NCI-H2081 (cell line): ENCODE measurements at places on chromosomes 3 and 15.

GRCh38 chr15:66603301-66604179 is 37.7 kb upstream of the LCTL start:
- peak; percentile 55 for DNase-seq

DNA sequence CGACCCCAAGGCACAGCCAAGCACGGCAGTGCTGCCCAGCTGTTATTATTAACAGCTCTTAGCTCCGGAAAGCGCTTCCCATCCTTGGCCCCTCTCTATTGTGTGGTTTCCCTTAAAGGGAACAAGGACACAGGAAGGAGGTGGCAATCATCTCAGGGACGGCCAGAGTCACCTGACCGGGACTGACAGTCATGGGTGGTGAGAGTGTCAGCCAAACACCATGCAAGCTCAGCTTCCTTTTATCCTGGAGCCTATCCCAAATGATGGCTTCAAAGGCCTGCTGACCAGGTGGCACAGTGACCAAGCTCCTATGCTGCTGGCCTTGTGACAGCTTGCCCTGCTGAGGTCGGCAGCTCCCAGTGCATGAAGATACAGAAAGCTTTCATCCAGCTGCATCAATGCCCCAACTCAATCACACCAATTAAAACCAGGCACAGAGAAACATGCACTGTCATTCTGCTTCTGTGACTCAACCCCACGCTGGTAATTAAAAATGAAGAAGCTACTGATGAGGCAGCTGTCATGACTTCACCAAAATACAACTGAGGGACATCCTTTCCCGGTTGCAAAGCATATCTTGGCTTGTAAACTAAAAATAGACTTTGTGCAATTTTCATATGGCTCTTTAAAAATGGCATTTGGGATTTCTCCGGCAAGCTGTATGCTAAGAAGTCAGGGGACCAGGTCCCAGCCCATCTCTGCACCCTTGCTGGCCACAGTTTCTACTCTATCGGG is 34.0 kb downstream of the PCSK6 start:
- no peak for DNase-seq

DNA sequence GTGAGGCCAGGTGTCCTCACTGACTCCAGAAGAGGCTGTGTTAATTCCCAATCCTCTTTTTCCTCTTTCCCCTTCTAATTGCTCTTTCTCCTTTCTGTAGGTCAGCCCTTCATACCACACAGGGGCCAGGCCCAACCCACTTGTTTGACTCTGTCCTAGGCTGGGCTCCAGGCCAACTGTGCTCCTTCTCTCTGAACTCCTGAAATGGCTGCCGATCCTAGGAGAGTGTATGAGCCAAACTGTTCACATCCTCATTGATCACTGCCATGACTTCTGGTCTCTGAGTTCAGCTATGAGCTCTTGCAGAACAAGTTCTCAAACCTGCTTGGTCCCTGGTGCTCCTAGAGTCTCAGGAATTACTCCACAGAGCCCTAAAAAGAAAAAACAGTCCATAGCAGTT is 145.1 kb downstream of the VGLL4 start:
- DNase-seq, result peak; percentile 8

DNA sequence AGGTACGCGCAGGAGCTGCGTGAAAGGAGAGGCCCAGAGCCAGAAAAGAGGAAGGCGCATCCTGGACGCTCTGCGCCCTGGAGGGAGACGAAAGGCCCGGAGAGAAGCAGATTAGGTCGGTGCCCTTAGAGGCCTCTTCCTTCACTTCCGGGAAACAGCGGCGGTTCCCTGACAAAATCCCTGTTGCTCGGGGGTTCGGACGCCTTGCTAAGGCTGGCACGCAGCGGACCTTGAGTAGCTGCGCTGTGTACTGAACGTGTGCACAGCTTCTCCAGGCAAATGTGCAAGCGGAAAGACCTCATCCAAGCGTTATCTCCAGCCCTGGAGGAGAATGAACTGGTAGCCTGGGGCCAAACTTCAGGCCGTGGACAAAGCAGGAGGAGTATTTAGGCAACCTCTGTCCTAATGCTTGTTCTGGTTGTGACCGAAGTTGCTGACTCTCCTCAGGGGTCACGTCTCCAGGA is 3.0 kb upstream of the SOX14 start:
- DNase-seq, result no peak

- no peak for DNase-seq
Measured at GRCh38 chr3:103730744-103731143, 1295.9 kb downstream of the ZPLD1 start.

DNA sequence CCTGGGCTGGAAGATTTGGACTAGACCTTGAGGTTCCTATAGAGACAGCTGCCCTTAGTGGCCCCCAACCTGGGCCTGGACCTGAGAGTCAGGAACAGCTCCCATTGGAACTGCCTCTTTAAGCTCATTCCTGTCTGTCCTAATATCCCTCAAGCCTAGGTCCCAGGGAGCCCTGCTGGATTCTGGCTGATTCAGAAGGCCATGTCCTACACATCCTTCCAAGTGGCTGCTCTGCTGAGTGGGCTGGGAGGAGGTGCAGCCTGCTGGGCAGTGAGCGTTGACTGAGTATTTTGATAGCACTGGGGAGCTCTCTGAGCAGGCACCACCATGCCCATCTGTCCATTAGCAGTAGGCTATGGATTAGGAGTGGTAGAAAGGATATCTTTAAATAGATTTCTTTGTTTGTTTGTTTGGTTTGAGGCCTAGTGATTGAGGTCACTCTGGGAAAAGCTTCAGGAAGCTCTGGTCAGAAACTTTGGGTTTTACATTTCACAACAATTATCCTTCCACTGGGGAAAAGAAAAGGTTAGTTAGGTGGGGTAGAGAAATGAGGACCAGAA is 54.6 kb upstream of the ATOSA start:
- no peak for DNase-seq

DNA sequence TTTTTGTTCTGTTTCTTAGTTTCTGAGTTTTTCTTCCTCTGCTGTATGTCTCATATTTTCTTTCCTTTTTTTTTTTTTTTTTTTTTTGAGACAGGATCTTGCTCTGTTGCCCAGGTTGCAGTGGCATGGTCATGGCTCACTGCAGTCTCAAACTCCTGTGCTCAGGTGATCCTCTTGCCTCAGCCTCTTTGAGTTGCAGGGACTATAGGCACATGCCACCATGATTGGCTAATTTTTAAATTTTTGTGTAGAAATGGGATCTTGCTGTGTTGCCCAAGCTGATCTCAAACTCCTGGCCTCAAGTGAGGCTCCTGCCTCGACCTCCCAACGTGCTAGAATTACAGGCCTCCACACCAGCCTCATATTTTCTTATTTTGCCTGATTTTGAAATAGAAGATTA is 51.9 kb downstream of the CTDSPL2 start:
- DNase-seq, result no peak

GRCh38 chr3:47799733-47800132 is 3.2 kb upstream of the DHX30 start:
- DNase-seq, result no peak
